ENCODE measurements at places on chromosomes 11 and 22.

DNA sequence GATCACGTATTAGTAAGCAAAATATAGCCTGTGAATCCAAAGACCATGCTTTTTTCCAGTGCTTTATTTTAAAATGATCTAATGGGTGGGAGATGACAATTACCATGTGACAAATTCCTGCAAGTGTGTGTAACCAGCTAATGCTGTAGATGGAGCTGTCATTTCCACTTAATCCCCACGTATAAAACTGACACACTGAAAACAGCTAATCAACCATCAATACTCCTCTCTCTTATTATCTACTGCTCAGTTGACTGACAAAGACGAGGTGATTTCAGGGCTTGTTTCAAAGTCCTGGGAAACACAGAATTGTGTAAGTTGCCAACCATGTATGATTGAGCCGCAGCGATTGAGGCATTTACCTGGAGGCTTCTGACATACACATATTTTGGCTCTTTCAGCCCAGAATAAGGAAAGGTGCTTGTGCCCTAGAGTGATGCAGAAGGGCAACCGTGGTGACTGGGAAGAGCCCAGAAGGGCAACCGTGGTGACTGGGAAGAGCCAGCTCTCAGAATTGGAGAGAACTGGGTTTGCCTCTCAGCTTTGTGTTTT is 9.7 kb downstream of the SLN start:
- no peak for DNase-seq

GRCh38 chr11:20397281-20397680 is 9.8 kb downstream of the PRMT3 start:
- peak; percentile 47 for DNase-seq

GRCh38 chr11:117836077-117836960 is 11.8 kb upstream of the FXYD2 start:
- DNase-seq = no peak

DNA sequence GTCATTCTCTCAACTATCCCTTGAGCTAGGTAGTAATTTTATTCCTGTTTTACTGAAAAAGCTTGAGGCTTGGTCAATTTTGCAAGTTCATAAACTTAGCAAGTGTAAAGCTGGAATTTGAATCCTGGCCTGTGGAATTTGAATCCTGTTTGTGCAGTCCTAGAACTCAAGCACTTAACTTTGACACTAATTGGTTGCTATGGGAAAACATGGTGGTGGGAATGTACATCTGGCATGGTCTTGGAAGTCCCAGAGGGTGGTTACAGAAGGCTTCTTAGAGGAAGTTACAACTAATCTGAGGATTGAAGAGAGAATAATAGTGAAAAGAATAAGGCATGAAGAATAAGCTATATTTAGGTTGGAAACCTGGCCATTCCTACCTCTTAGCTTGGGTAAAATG is 66.5 kb upstream of the LIN7C start:
- DNase-seq = no peak

DNA sequence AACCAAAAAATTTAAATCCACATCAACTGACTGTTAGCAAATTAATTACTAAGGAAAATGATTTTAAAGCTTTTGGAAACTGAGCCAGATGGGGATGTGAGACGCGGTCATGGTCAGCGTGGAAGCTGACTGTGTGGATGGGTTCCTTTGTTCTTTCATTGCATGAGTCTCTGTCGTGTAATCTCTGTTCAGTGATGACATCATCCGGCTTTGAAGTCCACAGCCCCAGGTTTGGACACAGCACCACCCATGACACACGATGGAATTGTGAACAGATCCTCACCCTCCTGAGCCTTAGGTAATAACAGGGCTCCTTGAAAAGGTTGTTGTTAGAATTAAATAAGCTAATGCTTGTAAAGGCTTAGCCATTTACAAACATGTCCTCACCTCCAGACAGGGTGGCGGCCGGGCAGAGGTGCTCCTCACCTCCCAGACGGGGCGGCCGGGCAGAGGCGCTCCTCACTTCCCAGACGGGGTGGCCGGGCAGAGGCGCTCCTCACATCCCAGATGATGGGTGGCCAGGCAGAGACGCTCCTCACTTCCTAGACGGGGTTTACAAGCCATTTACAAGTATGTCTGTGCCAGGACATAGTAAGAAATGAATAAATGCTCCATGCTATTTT is 677.3 kb downstream of the TBC1D22A start:
- no peak for DNase-seq

DNA sequence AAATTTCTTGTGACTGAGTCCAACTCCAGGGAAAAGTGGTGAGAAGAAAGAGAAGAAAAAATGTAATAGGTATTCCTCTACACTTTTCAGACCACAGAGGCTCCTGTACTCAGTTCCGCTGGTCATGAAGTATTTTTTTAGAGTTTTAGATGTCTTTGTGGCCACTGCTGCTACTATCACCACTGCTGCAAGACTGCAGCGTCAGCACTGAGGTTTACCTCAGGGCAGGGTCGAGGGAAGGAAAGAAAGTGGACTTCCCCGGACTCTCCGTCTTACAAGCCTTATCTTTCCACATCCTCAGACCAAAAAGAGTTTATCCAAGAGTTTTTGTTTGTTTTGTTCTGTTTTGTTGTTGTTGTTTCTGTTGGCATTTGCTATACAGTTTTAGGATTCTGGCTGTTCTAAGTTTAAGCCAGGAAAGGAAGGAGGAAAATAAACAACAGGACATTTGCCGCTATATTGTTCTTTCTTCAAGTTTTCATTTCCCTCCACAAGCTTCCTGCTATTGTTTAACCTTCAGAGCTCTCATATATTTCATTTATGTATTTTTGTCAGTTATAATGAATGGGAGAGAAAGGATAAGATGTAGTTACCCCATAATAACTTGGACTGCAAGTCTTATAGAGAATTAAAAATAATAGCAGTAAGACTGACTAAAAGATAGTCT is 919.3 kb downstream of the NTM start:
- no peak for DNase-seq

DNA sequence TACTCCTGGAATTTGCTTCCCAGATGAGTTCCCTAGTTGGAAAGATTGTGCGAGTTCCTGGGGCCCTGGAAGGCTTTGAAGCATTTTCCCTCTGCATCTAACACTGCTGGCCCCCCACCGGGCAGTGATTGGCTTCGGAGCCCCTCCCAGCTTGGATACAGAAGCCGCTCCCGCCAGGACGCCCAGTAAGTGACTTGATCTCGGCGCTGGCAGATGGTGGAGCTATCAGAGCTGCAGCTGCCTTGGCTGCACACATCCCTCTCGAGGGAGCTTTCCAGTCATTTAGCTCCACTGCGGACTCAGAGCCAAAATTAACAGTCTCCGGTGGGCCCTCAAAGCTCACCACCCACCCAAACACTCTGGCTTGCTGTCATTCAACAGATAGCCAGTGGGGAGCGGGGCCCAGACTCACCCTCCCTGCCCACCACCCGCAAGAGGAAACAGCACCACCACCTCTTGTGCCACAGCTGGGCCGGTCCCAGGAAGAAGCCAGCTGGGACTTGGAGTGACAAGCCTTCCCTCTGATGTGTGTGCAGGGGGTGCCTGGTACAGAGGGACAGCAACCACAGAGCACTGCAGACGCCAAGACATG is 162.3 kb downstream of the TRIM29 start:
- peak; percentile 68 for DNase-seq

DNA sequence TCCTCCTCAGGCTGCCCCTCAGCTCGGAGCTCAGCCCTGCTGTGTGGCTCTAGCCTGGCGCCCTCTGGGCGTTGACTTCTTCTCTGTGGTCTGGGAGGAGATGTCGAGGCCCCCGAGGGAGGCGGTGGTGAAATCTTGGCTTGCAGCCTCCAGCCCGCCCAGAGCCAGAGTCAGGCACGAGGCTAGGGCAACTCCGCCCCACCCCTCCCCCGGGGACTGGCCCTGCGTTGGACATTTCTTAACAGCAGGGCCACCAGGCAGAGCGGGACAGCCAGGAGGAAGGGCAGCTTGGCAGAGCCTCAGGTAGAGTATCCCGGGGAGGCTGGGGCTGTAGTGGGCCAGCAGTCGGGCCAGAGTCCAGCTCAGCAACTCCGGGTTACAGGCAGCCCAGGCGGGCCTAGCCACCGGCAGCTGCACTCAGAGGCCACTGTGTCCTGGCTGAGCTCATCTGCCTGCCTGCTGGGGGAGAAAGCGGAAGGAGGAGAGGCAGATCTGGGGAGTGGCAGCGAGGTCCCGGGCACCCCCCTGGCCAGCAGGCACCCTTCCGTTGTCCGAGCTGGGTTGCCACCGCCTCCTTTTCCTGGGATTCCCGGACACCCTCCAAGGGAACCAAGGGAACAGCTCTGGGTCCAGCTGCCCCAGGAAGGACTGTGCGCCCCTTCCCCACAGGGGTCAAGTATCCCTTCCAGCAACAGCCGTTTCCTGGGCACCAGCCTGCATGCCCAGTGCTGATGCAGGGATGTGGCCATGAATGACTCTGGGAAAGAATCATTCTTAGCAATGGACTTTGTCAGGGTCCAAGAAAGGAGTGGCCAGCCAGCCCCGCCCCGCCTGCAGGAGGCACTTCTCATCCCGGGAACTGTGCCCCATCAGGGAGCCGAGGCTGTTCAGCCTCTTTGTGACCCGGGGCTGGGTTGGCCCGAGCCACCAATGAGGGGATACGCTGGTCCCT is at the start of gene ALDH3B1:
ALDH3B1 (plus strand) TSS at position 238 of the 952 bp plus-strand sequence. CDS start 4,971 bp downstream, outside the sequence.
- no peak for DNase-seq

GRCh38 chr11:85694385-85694980 is 8.5 kb upstream of the CCDC89 start:
- peak; percentile 33 for DNase-seq
